ENCODE measurements at places on chromosomes 2 and 18.

DNA sequence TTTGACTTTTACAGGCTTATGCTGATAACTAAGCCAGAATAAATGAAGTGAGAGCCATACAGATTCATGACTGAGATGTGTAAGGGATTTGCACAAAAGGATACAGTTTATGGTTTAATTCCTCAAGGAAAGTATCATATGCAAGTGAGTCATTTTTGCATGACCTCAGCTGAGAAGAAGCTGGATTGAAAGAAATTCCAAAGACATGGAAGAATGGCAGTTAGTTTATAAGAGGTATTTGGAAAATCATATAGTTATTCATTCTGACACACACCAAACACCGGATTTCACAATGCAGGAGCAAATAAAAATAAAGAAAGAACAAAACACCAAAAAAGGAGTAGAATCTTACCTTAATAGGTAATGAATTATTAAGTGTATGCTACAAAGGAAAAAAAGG, 83.2 kb upstream of the RND3 start:
- DNase-seq = peak; percentile 62

- DNase-seq = no peak
Measured at GRCh38 chr2:231640241-231640640, 47.6 kb downstream of the TEX44 start.

GRCh38 chr2:134460583-134460998, 206.7 kb downstream of the MGAT5 start:
- DNase-seq = no peak

DNA sequence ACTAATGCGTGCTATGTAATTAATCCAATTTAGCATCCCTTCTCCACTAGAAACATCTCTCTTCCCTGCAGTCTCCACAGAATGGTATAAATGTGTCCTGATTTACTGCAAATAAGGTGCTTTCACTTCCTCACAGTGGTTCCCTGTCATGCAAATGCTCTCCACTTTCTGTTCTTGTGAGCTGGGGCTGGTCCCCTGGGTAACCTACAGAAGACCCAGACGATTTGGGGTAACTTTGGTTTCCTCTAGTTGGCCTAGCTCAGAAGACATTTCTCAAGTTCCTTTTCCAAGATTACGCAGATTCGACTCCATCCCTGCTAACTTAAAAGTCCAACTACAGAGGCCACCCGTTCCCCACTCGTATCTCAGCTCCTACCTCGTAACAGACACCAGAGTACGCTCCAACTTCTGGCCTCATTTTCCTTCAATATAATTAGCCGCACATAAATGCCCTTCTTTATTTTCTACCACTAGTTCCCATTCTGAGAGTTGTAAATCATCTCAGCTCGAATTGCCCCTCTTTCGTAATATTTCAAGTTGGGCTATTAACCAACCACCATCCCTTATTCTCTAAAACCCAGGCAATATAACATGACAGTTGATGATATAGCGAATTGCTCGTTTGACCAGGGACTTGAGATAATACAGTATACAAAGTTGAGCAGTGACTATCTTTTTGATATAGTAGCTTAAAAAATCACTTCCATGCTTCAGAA, 28.8 kb upstream of the NEDD4L start:
- DNase-seq = no peak

DNA sequence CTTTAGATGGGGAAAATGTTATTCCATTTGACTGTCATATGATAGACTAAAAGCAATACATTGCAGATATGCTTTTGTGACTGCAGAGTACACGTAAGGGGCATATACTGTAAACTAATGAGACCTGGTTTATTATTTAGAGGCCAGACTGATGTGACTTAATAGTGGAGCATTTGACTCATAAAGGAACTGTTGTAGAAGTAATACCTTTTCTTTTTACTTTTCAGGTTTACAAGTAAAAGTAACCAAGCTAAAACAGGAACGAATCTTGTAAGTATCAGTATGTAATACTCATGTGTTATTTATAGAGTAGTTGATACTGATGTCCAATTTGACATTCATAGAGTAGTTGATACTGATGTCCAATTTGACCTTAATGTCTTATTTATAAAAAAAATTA, 13.1 kb downstream of the RBBP8 start:
- no peak for DNase-seq

DNA sequence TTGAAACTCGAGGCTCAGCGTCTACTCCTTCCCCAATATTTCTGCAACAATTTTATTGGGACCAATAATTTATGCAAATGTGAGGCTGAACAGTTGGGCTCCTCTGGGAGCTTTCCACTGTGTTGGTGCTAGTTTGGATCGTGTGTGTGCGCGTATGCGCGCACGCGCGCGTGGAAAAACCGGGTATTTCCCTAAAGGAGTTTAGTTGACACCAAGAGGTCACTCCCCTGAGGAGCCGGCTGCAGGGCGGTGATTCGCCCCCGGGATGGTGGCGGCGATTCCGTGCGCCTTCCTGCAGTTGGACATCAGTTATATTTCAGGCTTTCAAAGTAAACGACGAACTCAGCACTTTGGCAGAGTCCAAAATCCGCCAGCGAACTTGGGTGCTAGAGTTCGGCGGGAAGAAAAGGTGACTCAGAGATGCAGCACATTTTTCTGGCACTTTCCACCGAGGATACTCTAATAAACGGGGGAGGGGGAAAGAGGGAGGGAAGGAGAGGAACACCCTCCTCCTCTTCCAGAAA, 186.5 kb upstream of the FANCL start:
- no peak for DNase-seq

DNA sequence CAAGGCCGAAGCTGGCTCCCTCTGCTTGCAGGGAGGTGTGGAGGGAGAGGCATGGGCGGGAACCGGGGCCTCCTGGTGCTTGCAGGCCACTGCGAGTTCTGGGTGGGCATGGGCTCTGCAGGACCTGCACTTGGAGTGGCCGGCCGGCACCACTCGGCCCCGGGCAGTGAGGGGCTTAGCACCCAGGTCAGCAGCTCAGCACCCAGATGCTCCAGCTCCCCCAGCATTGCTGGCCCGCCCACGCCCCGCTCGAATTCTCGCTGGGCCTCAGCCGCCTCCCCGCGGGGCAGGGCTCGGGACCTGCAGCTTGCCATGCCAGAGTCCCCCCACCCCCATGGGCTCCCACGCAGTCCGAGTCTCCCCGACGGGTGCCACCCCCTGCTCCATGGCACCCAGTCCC, 176.2 kb upstream of the FAM98A start:
- DNase-seq = no peak

DNA sequence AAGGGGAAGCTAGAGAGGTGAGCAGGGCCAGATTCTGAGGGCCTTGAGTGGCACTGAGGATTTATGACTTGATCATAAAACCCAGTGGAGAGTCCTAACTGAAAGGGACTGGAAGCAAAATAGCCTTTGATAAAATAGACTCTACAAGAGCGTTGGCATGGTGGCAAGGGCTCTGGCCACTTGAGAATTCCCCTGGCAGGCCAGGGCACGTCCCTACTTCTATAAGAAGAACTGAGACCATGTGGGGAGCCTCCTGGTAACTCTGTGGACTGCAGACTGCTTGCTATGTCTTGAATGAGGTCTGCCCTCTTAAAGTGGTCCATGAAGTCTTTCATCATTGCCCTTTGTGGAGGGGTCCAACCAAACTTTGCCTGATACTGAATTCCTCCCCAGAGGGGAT, 324.8 kb downstream of the ALK start:
- DNase-seq = no peak

DNA sequence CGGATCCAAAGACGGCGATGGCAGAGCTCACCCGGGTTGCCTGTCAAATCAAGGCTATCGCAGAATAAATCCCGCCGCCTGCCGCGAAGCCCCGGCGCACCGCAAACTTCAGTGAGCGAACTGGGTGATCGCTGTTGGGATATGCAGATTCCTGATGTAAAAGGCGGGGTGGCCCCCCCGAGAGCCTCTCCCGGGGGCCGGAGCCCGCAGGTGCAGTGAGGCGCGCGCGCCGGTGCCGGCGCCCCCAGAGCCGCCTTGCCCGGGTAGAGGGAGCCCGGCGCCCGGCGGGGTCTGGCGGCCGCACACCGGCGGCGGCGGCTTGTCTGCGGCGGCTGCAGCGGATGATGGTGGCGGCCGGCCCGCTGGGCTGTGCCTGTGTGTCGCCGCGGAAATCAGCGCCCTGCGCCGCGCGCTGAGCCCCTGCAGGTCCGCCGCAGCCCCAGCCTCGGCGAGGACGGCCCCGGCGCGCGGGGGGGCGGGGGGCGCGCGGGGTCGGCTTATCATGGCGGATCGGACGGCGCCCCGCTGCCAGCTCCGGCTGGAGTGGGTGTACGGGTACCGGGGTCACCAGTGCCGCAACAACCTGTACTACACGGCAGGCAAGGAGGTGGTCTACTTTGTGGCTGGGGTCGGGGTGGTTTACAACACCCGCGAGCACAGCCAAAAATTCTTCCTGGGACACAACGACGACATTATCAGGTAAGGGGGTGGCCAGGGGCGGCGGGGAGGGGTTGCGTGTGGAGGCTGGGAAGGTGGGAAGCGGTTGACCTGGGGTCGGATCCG, 1.3 kb downstream of the EML6 start:
- DNase-seq = no peak

DNA sequence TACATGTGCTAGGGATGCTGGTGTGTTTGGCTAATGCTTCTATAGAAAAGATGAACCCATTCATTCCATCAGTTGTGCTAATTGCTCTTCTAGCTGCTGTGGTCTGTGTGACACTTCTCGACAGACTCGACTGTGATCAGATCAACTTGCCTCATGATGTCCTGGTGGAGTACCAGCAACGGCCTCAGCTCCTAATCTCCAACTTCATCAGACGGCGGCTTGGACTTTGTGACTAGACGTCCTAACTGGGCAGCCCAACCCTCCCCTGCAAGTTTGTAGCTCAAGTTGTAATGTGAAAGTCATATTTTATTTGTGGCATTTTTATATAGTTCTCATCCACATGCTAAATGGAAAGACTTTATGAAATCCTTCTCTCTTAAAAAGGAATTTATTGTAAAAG, 33.0 kb downstream of the UPP2 start:
- no peak for DNase-seq

- DNase-seq = no peak
Measured at GRCh38 chr2:222753251-222753824, 81.9 kb downstream of the MOGAT1 start.

GRCh38 chr2:212520340-212520739, 18.3 kb downstream of the ERBB4 start:
- no peak for DNase-seq

DNA sequence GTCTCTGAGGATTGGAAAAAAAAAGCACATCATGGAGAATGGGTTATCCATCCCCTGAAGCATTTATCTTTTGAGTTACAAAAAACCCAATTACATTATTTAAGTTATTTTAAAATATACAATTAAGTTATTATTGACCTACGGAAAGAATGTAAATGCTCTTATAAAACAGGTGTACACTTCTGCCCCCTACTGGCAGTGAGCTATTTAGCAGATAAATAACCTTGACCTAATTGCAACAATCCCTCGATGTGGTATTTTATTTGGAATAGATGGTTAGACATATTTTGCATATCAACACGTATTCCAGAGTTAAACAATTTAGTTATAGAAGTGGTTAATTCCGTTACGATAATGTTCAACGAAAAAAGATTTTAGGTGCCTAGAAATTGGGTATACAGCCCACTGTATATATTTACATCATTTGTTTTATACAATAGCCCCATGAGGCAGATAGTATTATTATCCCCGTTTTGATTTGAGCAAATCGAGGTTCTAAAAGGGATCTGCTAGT, 9.1 kb upstream of the DAW1 start:
- no peak for DNase-seq

- no peak for DNase-seq
Measured at GRCh38 chr18:33558529-33558928, 19.5 kb upstream of the ASXL3 start.

GRCh38 chr2:102971701-102972100, 209.9 kb downstream of the TMEM182 start:
- DNase-seq = no peak

DNA sequence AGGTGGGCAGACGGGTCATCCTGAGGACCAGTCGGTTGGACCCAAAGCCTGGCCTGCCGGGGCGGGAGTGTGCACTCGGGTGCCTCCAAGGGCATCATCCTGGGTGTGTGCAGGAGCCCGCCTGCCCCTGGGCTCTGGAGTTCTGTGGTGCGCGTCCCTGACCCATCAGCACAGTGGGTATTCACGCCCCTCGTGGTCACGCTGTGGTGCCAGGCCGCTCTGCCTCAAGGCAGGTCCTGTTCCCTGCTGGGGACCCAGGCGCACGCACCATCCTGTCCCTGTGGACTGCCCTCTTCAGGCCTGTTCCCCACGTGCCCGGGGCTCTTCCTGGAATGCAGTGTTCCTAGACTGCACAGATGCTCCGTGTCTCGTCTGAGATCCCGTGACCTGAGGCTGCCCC, 14.3 kb upstream of the D2HGDH start:
- no peak for DNase-seq

DNA sequence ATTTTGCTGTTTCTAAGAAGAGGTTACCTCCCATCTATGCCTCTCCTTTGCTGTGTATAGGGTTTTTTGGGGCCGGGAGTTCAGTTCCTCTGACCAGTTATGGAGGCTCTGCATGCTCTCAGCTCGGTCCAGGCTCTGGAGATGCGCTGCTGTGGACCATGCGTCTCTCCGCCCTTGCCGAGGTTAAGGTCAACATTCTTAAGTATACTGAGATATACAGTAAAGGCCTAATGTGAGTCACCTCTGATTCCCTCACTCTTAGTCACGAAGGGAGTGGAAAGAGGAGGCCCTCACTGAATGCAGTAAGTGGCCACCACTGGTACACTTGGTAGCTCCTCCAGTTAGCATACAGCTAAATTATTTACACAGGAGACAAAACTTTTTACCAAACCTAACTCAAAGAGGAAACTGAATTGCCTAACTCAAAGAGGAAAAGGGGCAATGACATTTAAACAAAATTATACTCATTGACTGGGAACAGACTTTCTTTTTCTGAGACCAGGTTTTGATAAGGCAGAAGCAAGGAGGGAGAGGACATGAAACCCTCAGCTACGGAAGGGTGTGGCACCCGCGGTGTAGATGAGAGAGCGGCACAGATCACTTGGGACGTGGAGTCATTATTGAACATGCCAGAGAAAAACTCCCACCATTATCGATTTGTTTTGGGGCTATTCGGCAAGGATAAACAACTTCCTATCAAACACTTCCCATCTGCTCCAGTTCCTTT, 98.7 kb downstream of the COPS8 start:
- DNase-seq = no peak

- DNase-seq = no peak
Measured at GRCh38 chr2:10316336-10316735, 13.6 kb downstream of the HPCAL1 start.

- DNase-seq = no peak
Measured at GRCh38 chr18:4016391-4017049, 438.6 kb downstream of the DLGAP1 start.

- DNase-seq = peak; percentile 23
Measured at GRCh38 chr2:239106314-239106908, 258.5 kb downstream of the TWIST2 start.

Measured in AG09309 (cell line).